ENCODE measurements at places on chromosomes 12 and 14.

GRCh38 chr12:30692470-30692869 lies 3.2 kb downstream of the IPO8 start:
- DNase-seq = peak; percentile 28

GRCh38 chr12:19185262-19185929 lies 55.9 kb downstream of the PLEKHA5 start:
- no peak for DNase-seq

GRCh38 chr12:86257134-86257533 lies 943 bp upstream of the MGAT4C start:
- no peak for DNase-seq

GRCh38 chr12:123519141-123520001 lies 14.1 kb downstream of the RILPL1 start:
- DNase-seq = peak; percentile 79

GRCh38 chr14:35979531-35979930 lies 153.4 kb downstream of the BRMS1L start:
- DNase-seq = no peak

- peak; percentile 99 for DNase-seq
Observed at GRCh38 chr12:108804271-108804953, 53.0 kb downstream of the SSH1 start.

GRCh38 chr14:89240414-89240813 lies 176.6 kb downstream of the FOXN3 start:
- DNase-seq = peak; percentile 13

DNA sequence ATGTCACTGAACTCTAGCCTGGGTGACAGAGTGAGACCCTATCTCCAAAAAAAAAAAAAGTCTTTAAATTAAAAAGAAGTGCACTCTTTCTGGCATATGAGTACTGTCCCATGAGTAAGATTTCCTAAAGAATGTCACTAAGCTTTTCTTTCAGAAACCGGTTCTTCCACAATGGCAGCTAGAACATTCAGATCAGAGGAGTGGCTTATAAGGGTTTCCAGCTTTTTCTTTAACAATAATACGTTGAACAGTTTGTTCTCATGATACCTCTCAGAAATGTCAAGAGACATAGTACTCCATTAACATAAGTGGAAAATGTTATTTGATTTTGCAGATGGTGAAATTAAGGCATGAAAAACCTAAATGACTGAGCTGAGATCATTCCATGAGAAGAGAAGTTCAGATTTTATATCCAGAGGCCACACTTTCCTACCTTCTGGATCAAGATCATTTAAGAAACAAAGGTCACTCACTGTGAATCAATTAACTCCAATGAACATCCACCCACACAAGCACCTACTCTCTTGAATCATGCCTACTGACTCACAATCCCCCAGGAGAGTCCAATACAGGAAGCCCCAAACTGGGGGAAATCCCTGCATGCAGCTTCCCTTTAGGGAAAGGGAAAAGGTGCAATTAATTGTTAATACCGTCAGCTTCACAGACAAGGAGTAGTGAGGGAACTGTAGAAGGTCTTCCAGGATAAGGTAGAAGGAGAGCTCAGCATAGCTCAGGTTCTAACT lies 86.9 kb downstream of the SPTSSA start:
- DNase-seq = no peak

DNA sequence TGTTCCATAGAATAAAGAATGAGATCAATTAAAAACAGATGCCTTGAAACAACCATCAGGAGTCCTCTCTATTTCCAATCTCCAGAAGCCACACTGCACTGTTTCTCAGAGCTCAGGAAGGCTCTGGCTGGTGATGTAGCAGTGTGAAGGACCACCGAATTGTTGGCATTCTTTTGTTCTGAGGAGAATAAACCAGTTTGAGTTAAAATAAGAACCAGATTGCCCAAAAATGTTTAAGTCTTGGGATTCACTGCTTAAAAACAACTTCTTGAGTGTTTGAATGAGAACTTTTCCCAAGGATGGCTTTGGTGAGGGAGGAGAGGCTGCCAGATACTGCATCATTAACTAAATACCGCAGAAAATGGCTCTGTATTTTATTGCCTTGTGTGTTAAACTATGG lies 341.2 kb downstream of the C12orf75 start:
- peak; percentile 99 for DNase-seq

- DNase-seq = no peak
Observed at GRCh38 chr14:30385925-30386324, 173.0 kb upstream of the G2E3 start.

Measured in AG10803 (cell line).